ENCODE measurements at places on chromosomes 4 and X.

- DNase-seq, result no peak
These were observed 65.5 kb upstream of the KLF3 start for GRCh38 chr4:38598489-38598888.

- no peak for DNase-seq
These were observed 142.8 kb upstream of the PPP1R2C start for GRCh38 chrX:42920752-42921151.

DNA sequence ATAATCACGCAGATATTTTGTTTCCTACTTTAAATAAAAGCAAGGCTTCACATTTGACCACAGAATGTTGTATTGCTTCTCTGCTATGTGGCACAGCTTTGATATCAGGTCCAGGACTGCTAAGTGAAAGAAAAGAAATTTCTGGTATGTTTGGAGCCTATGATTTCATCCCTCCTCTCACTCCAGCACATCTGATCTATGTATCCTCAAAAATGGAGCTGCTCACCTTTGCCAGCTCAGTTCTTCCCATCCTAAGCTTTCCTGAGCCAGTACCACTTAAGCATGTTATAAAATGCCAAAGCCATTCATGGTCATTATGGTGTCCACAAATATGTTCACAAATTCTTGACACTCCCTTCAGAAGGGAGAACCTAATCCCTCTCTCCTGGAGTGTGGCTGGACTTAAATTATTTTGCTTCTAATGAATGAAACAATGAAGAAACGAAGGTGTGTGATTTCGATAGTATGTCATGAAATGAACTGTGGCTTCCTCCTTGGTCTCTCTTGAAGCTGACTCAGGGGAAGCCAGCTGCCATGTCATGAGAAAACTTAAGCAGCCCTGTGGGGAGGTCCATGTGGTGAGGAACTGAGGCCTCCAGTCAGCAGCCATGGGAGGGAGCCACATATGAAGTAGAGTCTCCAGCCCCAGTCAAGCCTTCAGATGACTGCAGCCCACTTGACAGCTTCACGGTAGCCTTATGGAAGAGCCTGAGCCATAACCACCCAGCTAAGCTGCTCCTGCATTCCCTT lies 207.7 kb downstream of the MGST2 start:
- no peak for DNase-seq

DNA sequence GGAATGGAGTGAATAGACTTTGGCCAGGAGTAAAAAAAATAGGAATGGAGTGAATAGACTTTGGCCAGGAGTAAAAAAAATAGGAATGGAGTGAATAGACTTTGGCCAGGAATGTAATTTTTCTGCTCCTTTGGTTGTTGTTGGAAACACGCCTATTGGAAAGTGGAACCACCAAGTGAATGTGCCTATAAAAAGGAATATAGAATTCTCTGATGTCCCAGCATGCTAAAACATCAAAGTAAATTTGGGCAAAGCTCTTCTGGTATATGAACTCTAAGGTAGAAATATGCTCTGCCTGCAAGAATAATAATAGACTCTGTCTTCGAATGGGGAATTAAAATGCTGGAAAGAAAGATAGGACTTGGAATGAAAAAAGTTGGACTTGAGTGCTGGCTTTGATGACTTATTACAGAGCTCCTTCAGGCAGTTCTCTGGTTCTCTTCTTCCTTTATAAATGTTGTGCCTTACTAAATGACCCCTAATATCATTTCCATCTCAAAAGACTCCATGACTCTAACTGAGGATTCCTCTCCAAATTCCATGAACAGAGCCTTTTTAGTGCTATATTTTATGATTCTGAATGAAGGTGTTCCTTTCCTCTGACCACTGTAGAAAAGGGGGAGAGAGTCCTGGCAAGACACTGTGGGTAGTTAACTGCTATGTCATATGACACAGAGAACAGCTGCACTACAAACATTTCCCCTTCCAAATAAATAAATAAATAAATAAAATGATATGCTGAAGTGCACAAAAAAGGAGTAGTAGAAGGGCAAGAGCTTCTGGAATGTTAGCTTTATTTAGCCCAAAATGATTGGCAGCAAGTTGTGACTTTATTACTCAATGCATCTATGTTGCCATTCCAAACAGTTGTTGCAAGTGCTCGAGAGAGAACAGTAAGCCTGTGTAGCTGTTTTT lies 13.5 kb upstream of the GBA3 start:
- no peak for DNase-seq

- no peak for DNase-seq
These were observed 185.0 kb upstream of the FAM241A start for GRCh38 chr4:111960241-111960667.

GRCh38 chr4:185411849-185412248 lies 13.9 kb downstream of the UFSP2 start:
- DNase-seq, result no peak

- no peak for DNase-seq
These were observed 23.5 kb downstream of the NDP start for GRCh38 chrX:43949669-43950068.

GRCh38 chr4:185535612-185536410 lies 504 bp upstream of the PDLIM3 start:
- DNase-seq, result no peak

- no peak for DNase-seq
These were observed 35.1 kb upstream of the TAPT1 start for GRCh38 chr4:16261313-16261878.

DNA sequence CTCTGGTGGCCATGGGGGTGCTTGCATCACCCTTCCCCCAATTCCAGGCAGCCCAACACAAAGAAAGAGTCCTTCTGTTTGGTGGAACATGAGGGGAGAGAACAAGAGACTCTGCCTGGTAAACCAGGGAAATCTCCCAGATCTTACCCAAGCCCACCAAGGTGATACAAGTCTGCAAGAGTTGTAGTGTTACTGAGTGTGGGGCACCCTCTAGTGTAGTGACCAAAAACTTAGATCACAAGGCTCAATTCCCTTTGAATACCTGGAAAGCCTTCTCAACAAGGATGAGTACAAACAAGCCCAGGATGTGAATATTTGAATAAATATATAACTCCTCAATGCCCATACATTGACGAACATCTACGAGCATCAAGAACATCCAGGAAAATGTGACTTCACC lies 64.7 kb downstream of the IL13RA2 start:
- DNase-seq, result no peak

DNA sequence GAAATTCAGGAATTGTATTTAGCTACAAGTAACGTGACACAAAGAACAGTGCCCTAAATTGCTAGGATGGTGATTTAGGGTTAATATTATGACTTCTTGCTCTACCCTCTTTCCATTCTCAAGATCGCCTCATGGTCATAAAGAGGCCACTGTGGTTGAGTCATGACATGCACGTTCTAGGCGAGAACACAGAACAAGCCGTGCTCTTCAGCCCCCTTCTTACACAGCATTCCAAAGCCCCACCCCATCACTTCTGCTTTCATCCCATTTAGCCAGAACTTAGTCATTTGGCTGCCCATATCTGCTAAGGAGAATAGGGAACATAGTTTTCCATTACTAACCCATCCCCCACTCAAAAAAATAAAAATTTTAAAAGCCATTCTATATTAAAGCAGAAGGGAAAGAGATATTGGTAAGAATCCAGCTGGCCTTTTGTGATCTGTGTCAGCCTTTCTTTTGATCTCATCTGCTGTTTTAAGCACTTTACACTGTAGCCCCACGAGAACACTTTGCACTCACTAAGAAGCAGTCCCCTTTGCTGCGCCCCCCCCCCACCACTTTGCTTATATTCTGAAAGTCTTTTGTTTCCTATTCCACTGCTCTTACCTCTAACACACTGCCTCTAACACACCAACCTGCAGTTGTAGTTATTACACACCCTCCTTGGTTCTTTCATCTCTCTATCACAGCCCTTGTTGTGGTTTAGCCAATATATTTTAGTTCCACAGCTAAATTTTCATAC lies 28.4 kb downstream of the NPNT start:
- DNase-seq, result no peak

- DNase-seq, result no peak
These were observed 220.7 kb upstream of the EMCN start for GRCh38 chr4:100738196-100739165.

DNA sequence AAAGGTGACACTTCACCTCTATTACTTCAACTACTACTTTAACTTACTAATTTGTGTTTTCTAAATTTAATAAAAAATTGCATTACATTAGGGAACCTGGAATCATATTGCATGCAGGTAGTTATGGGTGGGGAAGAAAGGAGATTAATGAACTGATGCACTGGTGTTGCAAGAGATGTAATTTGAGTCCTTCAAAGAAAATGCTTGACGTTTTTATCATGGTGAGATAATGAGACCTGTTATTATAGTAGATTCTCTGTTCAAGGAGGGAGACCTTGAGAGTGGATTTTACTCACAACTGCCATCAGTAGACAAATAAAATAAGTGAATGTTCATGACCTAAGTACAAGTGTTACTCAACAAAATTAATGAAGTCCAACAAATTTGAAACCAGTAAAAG lies 26.4 kb upstream of the MED14 start:
- no peak for DNase-seq

- DNase-seq, result no peak
These were observed 121.9 kb downstream of the PALLD start for GRCh38 chr4:168618577-168619265.

DNA sequence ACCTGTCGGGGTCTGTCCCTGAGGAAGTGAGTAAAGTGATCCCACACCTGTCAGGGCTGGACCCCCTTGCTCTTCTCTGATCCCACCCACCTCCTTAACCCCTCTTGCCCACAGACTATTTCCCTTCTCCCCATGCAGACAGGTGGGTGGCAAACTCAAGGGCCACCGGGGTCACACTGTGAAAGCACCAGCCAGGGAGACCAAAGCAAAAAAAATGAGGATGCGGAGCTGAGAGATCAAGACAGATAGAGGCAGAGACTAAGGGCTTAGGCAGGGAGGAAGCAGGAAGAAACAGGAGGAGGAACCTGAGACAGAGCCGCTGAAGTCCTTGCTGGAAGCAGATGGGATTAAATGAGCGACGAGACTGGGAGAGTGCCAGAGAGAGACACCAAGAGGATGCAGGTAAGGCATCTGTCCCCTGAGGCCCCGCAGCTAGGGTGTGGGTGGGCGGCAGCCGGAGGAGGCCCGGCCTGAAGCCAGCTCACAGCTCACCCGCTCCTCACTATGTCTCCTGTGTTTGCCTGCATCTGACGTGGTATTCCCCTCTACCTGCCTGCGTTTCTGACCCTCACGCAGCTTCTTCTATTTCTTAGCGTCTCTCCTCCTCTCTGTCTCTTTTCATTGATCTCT lies 7.2 kb downstream of the TIMM17B start:
- DNase-seq, result no peak

DNA sequence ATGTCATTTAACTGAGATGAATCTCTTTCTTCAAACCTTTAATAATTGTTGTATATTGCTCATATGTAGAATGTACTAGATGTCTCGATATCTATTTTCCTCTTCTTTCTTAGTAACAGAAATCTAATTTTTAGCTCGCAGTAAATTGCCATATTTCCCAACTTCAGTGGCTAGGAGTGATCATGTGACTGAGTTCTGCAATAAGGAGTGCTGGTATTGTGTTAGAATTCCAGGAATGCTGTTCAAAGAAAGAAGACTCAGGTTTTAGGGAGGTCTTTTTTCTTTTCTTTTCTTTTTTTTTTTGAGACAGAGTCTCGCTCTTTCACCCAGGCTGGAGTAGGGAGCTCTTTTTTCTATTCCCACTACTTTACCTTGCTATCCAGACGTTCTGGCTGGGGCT lies 81.7 kb downstream of the SLC10A7 start:
- no peak for DNase-seq

DNA sequence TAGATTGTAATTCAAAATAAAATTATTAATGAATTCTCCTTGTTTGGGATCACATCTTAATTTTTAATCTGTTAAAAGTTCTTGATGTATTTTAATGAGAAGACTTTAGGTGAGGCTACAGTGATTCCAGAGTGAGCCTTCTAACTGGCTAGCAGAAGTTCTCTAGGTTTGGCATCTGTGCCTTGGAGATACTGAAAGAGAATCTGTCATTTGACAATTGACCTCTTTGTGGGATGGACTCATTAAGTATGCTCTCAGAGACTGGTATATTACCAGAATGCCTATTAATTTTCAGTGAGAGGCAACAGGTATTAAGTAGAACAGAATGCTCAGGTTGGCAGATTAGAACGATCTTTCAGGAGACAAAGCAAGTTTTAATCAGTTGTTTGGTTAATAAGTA lies 10.2 kb downstream of the CCNG2 start:
- DNase-seq, result no peak

DNA sequence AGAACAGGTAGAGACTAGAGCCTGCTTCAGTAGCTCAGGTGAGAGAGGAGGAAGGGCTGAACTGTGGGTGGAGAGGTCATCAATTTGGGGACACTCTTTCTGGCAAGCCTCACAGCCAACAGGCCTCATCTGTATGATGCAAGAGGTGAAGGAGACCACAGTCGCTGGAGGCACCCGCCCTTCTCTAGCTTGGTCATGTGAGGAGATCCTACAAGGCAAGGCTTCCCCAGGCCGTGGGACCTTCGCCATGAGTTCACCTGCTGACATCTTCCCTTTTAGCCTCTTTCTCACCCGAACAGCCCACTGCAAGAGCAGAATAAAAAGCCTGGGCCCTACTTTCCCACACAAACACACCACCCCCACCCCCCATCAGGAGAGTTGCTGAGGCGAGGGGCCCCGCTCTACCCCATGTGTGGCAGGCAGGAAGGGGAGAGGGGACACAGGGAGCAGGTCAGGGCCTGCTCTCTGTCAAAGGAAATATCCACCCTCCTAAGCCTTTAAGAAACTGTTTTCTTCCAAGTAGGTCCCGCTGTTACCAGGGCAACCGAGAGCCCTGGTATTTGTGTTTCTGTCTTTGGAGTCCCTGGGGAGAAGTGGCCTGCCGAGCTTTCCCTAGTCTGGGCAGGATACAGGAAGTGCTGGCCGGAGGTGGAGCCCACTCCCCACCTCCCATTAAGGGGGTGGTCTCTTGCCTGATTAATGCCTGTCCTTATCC lies 8.1 kb downstream of the RTL5 start:
- no peak for DNase-seq

GRCh38 chrX:71282514-71283402 lies 677 bp upstream of the NONO start:
- peak; percentile 36 for DNase-seq

DNA sequence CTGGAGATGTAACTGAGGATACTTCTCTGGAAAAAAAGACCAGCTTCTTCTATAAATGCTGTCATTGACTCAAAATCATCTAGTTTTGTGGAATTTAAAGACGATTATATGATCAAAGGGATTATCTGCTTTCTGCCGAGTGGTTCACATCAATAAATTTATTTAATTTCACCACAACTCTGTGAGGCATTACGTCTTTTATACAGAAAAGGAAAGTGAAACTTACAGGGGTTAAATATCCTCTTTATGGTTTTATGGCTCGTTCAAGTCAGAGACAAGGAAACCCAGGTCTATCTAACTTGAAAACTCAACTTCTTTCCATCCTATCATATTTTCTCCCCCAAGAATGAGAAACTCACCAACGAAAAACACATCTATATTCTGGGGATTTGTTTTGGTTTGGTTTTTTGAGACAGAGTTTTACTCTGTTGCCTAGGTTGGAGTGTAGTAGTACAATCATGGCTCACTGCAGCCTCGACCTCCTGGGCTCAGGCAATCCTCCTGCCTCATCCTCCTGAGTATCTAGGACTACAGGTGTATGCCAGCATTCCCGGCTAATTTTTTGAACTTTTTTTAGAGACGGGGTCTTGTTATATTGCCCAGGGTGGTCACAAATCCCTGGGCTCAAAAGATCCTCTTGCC lies 377.9 kb upstream of the EMCN start:
- no peak for DNase-seq
